Left forelimb (tissue), 1 donor: ENCODE measurements at places on chromosomes 13 and 19.

DNA sequence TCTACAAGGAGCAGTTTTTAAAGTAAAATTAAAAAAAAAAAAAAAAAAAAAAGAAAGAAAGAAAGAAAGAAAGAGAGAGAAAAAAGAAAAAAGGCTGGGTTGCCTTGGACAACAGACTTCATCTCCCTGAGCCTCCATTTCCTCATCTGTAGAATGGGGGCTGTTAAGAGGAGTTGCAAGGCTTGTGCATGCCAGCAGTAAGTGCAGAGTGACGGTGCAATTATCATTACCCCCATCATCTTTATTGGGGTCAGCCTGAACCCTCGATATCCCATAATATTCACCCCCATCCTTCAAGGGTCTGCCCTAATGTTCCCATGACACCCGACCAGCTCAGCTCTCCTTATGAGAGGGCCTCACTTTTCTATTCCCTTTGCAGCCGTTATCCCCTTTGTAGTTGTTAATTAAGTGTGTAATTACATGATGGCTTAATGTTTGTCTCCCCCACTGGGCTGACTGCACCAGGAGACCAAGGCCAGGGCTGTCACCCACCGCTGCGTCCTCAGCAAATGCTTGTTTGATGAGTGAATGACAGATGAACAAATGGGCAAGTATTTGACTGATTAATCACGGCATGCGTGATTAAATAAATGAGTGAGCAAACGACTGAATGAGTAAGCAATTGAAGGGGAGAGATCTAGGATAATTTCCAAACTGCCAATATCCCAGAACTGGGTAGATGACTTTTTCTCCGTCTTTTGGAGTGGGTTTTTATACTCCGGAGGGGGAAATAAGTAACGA is 10.1 kb downstream of the FOSB start:
- DNase-seq: no peak

GRCh38 chr13:70662231-70662940 is 554.1 kb upstream of the KLHL1 start:
- no peak for DNase-seq

DNA sequence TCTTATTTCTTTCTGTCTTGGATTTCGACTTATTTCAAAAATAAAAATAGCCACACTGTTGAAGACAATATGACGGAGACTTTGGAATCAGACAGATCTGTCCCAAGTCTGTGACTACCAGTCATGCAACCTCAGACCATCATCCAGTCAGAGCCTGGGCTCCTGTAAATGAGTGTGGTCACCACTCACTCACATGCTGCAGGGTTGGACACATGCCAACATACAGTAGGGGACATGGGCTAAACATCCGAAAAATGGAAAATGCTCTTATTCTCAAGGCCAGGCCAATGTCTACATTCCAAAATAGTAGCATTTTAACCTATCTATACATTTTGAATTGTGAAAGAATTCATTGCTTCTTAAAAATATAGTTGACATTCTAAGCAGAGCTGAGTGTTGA is 75.5 kb upstream of the EDNRB start:
- no peak for DNase-seq

DNA sequence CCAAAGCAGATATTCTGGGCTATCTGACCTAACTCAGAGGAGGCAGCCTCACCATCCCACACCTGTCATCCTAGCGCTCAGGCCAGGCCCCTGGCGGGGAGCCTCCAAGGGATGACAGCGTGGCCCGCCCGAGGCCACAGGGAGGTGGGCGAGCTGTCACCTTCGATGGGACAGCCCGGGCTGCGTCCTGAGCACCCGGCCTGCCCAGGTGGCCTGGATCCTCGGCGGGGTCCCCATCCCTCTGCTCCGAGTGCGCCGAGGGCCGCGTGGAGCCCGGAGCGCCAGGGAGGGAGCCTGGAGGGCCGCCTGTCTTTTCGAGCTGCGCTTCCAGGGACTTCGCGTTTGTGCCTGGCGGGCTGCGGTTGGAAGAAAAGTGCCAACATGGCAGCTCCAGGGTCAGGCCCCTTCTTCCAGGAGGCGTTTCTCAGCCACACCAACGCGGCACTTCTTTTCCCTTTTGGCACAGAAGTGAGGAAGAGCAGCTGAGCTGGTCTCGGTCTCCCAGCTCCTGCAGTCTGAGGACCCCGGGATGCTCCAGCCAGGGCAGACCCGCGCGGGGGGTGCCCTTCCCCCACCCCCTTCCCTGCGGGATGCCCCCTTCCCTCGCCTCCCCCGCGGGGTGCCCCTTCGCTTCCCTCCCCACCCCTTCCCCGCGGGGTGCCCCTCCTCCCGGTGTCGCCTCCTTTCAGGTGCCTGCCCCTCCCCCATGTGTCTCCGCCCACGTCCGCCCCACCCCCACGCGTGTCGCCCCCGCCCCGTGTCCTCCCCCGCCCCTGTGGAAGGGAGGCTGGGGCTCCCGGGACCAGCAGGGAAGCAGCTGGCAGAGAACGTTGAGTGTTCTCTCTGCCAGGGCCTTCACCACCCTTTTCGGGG is 42.3 kb downstream of the GJA3 start:
- peak; percentile 88 for DNase-seq

DNA sequence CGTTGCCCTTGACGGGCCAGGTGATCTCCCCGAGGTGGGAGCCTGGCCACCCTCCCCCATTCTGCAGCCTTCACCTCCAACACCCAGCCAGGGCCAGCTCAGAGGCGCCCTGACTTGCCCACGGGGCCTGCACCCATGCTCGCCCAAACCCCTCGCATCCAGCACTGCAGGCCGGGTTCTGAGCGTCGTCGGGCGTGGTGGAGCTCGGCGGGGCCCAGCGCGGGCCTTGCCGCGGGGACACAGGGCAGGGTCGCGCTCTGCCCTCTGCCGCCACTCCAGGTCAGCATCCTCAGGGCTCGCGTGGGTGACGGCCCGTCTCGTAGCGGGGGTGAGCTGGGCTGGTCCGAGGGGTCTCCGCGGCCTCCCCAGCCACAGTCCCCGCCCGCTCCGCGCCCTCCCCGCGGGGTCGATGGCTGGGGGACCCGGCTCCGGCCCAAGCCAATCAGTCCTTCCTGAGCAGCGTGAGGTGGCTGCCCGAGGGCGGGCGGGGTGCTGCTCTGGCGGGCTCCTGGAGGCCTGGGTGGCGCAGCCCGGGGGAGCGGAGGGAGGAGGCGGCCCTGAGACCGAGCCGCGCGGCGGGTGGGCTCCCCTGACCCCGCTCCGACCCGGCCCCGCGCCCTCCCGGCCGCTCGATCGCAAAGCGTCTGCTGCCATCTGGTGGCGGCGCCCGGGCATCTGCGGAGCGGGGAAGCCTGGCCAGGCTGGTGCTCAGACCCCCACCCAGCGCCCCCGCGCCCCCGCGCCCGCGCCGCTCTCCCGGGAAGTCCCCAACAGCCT is 61.4 kb downstream of the CCNE1 start:
- peak; percentile 78 for DNase-seq

DNA sequence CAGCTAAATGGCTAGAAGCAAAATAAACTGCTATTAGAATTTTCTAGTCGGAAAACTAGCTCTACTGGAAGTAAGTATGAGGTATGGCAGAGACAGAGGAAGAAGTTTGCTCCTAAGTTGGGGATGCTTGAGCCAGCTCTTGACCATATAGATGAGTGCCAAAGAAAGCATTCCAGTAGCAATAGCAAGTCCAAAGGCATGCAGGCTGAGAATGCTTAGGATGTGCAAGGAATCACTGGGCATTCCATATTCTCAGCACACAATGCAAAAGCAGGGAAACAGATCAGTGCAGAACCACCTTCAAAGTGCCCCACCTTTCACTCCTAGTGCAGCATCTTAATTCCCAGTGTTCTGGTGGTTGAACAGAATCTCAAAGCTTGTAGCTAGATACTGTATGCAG is 32.9 kb downstream of the SERTM1 start:
- DNase-seq: no peak

DNA sequence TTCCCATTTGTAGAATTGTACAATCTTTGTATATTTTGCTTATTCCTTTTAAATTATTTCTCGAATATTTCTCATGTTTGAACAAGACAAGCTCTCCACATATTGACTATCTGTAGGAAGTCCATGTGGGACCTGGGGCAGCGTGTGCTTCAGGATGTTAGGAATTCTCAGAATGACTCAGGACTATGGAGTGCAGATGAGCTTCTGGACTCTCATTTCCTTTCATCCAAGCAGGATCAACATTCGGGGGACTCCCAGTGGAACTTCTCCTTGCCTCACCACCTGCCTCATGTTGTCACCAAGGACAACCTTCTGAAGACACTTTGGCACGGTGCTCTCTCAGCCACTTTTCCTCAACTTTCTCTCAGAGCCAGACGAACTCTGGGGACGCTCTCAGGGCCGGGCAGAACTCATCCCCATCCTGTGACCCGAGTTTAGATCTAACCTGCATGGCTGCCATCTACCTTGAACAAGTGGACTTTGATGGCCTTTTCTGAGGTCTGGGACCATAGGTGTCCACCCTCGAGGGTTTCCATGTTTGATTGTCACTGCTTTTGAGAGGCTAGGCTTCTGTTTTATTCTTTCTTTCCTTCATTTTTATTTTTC is 441.7 kb downstream of the IRS2 start:
- DNase-seq: no peak

DNA sequence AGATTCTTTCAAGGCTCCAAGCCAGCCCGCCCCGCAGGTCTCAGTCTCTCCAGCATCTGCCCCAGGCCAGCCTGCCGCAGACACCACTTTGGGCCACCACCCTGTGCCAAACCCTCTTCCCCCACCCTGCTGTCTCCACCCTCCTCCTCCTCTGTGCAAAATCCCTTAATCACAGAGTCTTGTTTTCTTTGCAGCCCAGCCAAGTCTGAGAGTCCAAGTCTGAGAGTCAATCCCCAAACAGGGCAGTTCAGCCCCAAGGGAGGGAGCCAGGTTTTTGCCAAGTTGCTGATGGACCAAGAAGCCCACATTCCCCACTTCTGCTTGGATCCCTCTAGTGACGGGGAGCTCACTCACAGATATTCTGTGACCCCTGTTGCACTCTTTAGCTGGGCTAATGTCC is 3.1 kb downstream of the ADAMTS10 start:
- DNase-seq: no peak

- no peak for DNase-seq
These were observed 3.3 kb downstream of the SYCN start for GRCh38 chr19:39200803-39201115.

DNA sequence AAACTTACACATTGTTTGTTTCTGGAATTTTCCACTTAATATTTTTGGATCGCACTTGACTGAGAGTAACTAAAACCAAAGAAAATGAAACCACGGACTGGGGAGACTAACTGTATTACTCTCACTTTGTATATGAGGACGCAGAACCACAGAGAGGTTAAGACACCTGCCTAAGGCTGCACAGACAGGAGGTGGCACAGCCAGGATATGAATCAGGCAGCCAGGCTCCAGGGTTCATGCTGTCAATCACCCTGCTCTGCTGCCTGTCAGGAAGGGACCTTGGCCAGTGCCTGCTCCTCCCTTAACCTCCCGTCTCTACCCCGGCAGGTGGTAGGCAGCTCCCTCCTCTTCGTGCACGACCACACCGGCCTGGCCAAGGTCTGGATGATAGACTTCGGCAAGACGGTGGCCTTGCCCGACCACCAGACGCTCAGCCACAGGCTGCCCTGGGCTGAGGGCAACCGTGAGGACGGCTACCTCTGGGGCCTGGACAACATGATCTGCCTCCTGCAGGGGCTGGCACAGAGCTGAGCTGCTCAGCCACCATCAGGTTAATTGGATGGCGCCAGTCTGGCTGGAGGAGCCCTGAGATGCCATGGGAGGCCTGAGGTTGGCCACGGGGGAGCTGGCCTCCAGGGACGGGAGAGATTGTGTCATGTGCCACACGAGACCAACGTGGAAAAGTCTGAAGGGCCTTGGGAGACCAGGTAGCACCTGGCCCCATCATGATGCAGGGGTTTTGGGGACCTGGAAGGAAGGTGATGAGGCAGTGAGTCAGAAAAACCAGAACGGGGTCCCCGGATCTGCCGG is 11.0 kb downstream of the ACTMAP start:
- DNase-seq: no peak
